Trophoblast cell (in vitro differentiated cells and primary cell): ENCODE measurements at places on chromosomes 1 and 21.
A peak's percentile ranks its signal among the peaks of the same experiment; 100 is the strongest.

- no peak for DNase-seq
Measured at GRCh38 chr1:108957888-108958287, 5.4 kb downstream of the CLCC1 start.

- DNase-seq, result no peak
Measured at GRCh38 chr1:116496898-116497297, 73.9 kb downstream of the CD58 start.

DNA sequence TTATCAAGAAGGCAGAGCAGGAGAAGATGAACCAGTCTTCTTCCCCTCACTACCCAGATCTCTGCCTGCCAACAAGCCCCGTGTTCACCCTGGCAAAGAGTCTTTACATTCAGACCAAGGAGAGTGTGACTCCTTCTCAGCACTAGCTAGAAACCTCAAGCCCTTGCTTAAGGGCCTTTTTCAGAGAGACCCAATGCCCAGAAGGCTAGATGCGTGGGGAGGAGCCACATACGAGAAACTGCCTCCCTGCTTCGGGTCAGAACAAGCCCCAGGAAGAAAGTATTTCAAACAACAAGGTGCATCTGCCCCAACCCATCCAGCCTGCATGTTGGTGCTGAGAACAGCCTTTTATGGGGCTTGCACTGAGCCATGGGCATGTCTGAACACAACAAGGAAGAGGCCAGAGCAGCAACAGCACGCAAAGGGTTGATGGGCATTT lies 152.7 kb upstream of the CAMK1G start:
- DNase-seq, result no peak

DNA sequence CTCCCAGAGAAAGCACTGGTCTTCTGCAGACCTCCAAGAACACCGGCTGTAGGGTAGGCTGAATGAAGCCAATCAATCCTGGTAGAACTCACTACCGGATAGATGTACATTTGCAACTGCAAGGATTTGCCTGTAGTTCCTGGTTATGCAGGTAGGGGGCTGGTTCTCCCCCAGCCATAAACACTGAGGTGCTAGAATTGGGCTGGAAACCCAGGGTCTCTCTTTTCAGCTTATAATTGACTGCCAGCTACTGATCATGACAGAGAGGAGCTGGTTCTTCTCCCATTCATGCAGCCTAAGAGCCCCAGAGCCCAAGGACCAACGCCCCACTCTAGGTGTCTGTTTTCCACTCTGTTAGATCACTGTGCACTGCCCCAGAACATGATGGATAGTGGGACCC lies 21.5 kb upstream of the MTARC2 start:
- DNase-seq, result peak; percentile 27

- no peak for DNase-seq
Measured at GRCh38 chr1:184800876-184801275, 46.2 kb upstream of the EDEM3 start.
